Epithelial cell of prostate (primary cell): ENCODE measurements at places on chromosomes 5 and 9.

DNA sequence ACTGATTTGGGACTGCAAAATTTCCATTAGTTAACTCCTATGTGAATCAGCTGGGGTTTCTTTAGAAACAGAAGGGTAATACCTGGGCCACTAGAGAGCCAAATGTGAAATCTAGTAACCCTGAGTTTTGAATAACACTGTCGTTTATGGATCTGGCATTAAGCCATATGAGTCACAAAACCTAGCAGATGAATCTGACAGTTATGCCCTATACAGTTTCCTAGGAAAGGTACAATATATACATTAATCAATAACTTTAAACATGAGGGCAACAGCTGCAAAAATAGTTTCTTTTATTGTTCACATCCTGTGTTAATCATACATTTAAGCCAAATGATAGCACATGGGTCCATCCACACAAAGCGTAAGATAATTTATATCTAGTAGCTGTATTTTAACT is 56.9 kb downstream of the PAM start:
- DNase-seq: no peak

- no peak for DNase-seq
Observed at GRCh38 chr5:69368458-69369339, 621 bp downstream of the AK6 start.

DNA sequence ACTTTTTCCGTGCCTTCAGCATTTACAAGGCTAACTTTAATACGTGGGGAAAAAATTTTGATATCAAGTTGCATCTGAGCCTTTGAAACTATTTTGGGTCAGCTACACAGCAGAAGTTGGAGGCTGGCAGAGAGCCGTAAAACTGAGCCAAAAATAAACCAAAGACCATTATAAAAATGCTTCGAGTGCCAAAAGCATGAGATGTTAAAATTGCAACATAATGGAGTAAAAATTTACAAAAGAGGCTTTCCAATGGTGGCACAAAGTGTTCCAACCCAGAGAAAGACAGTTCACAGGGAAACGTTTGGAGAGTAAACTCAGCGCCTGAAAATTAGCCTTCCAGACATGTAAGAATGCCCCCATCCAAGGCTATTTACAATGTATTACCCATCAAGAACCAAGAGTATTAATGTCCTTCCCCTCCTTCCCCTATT is 190.3 kb downstream of the TLE1 start:
- no peak for DNase-seq

DNA sequence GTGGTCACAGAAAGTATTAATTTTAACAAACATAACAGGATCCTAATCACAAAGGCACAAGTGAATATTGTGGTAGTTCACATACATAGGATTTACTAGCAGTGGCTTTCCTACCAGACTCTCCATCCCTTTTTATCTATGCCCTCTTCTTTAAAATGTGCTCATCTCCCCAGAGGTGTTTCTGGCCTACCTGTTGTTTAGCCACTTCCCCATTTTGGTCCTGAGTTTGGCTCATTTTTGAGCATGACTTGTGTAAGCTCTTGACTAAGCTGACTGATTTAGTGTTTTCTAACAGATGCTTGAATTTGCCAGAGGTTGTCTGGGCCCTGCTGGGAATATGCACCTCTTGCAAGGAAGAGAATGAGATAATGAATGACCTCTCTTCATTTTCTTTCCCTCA is 517.7 kb upstream of the CLINT1 start:
- DNase-seq: no peak

DNA sequence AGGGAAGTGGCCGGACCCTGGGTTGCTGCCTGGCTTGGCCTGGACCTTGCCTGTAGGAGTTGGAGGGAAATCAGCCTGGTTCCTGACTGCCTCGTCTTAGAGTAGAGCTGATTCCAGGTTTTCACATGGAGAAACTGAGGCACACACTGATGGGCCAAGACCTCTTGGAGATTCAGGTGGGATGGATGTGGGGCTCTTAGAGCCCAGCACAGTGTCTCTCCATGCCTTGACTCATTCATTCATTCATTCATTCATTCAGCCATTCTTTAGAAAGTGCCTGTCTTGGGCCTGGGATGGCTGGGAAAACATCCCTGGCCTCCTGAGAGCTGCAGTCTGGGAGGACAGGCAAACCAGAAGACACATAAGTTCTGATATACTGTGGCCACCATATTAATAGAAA is 2.2 kb downstream of the LRRC8A start:
- no peak for DNase-seq

GRCh38 chr9:129391221-129391661 is 213.2 kb upstream of the IER5L start:
- DNase-seq: no peak

- no peak for DNase-seq
Observed at GRCh38 chr9:113274474-113275156, 757 bp downstream of the CDC26 start.

- DNase-seq: no peak
Observed at GRCh38 chr5:107985144-107985543, 314.4 kb upstream of the EFNA5 start.

DNA sequence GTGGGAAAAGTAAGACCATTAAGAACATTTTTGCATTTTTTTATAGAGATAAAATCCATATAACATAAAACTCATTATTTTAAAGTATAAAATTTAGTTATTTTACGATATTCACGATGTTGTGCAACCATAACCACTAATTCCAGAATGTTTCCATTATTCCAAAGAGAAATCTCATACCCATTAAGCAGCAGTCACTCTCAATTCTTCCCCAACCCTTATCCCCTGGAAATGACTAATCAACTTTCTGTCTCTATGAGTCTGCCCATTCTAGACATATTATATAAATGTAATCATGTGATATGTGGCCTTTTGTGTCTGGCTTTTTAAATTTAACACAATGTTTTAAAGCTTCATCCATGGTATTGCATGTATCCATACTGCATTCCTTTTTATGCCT is 115.6 kb upstream of the ADAMTSL1 start:
- DNase-seq: no peak

DNA sequence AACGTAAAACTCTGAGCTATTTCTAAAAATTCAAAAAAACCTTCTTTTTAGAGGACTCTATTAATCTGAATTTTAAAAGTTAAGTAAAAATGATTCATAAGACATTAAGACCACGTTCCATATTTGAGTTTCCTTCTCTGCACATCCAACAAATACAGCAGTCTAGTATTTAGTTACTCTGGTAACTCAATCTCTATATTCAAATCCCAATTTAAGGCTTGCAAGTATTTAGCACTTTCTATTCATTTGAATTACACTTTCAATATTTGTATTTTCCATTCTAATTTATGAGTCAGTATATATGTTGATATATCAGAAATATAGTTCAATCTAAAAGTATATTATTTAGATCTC is 17.7 kb downstream of the RFX3 start:
- no peak for DNase-seq

DNA sequence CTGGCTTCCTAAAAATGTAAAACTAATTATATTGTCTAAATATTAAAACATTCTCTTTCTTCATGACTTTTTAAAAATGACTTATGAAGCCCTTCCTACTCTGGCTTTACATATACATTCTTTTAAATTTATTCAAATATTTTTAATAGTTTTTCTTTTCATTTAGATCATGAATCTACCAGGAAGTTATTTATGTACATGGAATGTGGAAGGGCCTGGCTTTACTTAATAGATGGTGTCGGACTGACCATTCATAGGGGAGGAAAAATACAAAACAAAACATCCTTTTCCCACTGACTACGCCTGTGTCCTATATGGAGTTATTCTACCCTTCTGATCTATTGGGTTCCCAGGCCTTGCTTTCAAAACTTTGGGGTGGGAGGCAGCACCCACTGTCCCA is 129.8 kb downstream of the MACROH2A1 start:
- DNase-seq: no peak

DNA sequence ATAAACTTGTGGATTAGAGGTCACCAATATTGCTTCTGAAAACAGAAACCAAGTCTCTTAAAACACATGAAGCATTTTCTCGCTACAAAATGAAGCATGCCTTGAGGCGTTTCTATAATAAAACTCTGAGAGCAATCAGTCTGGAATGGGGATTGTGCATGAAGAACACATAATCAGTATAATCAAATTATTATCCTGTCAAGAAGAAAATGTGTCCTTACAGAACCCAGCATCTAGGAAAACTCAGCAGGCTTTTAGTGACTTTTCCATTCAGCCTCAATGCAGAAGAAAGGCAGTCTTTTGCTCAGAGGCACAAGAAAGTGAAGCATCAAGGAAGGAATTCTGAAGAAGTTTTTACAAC is 121.9 kb downstream of the CDH18 start:
- DNase-seq: no peak

- DNase-seq: no peak
Observed at GRCh38 chr5:113562828-113563400, 49.4 kb downstream of the YTHDC2 start.

DNA sequence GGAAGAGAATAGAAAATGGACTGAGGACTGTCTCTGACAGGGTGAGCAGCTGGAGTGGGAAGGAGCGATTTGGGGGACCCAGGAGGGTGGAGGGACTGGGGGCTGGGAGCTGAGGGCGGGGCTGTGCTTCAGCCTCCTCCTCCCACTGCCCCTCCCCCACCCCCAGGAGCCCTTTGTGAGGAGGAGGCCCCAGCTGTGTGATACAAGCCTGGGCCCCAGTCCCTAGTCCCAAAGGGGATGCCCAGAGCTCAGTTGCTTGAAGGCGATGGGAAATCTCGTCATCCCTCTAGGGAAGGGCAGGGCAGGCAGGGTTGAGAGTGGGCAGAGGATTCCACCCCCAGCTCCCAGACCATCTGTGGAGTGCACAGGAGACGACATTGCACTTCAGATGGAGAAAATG is at the start of gene SPATA31E1:
SPATA31E1 (plus strand) TSS at position 251 of the 400 bp plus-strand sequence; CDS start at position 266, 15 bp downstream.
- DNase-seq: no peak

GRCh38 chr9:20506099-20506900 is 116.0 kb downstream of the MLLT3 start:
- DNase-seq: no peak

DNA sequence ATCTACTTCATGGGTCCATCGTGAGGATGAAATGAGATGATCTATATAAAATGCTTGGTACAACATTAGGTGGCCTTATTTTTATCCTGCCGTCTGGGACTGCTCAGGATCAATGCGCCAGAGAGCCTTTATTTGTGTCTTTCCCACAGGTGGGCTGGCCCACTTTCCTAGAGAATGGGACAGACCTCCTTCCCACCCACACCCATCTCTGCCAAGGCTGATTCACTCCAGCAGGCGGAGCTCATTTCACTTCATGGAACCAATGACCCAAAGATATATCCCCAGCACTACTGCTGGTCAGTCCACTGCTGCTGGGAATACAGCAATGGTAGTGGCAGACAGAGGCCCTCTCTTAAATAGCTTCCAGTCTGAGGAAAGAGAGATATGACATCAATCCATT is 35.7 kb downstream of the TGFBI start:
- DNase-seq: no peak

DNA sequence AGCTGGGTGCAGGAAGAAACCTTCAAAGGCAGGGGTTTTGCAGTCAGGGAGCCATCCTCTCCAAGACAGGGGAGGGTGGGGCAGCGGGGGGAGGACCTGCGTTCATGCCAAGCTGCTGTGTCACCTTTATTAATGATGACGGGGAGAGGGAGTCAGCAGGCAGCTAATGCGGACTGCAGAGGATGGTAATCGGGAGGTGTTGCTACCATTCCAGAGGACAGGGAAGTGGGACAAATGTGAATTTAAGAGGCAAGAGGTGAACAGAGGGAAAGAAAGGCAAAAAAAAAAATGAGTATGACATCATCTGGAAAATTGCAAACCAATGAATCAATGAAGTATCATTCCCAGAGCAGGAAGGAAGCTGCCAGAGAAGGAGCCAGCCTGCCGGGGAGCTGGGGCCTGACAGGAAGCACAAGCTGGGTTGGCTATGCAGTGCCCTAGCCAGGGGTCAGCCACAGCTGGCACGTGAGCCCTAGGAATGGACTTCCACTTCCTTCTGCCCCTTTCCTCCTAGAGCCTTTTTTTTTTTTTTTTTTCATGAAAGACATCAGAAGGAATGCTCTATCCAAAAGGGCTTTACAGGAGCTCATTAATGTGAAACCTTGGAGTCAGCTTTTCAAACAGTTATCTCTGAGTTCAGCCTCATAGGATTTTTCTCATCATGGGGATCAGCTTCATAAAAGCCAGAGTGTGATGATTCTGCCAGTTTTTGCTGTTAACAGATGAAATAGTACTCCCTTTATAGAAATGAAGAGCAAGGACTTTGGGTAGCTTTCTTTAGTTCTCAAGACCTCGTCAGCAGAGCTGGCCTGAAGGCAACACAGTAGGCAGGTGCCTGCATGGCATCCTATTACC is 9.2 kb downstream of the INSYN2B start:
- DNase-seq: peak; percentile 74

- no peak for DNase-seq
Observed at GRCh38 chr5:160547061-160547460, 125.4 kb downstream of the PTTG1 start.

GRCh38 chr5:86572825-86573517 is 44.8 kb upstream of the COX7C start:
- no peak for DNase-seq

GRCh38 chr5:111348661-111349329 is 124.6 kb downstream of the CAMK4 start:
- no peak for DNase-seq

DNA sequence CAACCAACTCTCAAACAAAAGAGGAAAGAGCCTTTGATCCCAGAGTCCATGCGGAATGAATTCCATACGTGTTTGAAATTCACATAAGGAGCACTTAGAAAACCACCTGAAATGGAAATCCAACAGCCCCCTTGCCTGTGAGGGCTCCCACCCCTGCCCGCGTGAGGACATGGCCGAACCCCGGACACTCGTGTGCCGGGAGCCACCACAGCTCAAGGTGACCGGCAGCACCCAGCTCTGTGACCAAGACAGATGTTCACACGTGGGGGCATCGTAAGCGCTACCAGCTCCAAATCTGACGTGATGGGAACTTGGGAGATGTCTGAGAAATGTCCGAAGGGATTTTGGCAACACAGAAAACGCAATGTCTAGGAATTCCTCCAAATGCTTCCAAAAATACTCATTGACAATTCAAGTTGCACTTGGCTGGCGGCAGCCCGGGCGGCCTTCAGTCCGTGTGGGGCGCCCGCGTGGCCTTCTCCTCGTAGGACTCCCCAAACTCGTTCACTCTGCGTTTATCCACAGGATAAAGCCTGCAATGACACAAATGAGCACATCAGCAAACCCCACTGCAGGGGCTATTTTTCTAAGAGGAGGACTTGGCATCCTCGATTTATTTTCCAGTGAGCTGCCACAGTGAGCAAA is 23.2 kb upstream of the TERT start:
- DNase-seq: no peak

DNA sequence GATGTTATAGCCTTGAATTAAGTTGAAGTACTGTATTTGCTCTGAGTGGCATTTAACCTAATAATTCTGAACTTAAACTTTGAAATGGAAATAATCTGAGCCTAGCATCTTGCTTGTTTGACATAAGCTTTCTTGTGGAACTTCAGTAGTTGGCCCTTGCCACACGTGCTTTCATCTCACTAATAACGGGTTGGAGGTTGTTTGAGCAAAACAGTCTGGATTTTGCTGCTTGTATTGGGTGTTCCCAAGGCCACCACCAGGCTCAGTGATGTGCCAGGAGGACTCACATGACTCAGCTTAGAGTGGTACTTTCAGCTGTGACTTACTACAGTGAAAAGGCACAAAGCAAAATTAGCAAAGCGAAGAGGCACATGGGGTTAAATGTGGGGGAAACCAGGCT is 35.7 kb downstream of the SECISBP2 start:
- no peak for DNase-seq
